ENCODE measurements at places on chromosomes 6 and 20.

DNA sequence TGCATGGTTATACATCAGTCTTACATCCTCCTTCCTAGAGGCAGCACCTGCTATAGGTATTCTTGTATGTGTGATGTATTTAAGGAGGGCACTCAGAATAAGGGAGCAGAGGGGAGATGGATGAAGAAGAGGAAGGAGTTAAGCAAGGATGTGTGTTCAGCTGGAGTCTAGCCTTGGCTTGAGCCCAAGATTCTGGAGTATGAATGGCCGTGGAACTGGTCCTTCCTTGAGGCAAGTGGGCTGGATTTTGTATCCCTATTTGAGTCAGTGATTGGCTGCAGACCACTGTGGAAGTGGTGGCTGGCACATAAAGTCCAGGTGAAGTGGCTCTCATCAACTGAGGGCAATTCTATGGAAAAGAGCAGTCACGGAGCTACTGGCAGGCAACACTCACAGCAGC lies 112.0 kb upstream of the RNF24 start:
- no peak for DNase-seq

- no peak for DNase-seq
Observed at GRCh38 chr6:14857501-14857900, 388.4 kb upstream of the JARID2 start.

DNA sequence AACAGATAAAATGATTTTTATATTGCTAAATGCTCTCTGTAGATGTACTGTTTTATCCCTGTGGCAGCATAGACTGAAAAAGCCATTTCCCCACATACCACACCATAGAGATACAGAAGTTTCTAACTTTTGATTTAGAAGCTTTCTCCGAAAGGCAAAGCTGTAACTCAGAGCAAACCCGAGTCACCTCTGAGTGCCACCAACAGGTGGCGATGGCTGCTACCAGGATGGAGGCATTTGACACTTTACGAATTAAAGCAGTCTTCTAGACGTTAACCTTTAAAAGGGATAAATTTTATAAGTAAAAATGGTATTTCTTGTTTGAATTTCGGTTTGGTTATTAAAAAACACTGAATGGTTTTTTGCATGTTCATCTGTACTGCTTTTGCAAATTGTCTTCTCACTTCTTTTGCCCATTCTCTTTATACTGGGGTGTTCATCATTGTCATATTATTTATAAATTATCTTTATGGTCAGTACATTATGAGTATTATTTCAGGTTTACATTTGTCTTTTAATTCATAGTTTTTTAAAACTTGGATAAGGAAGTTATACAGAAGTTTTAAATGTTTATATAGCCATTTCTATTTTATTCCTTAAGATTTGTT lies 201.0 kb upstream of the CEP162 start:
- no peak for DNase-seq

DNA sequence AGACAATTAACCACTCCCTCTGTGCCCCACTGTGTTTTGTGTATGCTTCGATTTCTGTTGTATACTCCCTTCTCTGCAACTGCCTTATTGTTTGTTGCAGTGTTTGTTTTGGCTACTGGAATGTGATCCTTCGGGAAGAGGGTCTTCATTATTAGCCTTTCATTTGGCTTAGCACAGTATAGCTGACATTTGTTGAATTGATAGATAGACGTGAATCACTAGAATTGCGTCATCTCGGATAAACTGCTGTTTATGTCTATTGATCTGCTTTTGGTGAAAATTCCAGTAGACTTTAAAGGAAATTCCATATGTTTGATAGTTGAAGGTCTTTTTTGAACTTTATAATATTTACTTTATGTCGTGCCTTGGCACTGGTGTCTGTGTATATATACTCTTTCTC lies 189.9 kb upstream of the EYA4 start:
- no peak for DNase-seq

DNA sequence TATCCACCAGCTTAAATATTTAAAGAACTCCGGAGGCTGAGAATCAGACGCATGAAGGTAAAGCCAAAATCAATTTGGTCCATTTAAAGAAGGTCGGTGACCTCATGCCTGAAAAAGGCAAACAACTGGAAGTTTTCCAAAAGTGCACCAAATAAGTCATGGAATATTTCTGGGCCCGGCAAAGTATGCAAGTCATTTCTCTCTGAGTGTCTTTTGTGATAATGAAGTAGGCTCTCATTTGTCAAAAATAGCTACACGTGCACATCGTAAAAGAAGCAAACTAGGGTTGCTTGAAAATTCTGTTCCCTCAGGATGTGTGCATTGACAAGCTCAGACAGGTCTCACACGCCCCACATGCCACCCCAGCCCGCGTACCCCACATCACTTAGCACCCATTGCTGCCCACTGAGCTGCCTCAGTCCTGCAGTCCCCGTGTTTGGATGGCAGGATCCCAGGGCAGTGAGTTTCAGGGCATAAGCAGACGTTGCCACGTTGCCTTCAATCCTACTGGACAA lies 20.5 kb upstream of the PYGB start:
- no peak for DNase-seq

GRCh38 chr20:51402201-51402600 lies 140.3 kb downstream of the NFATC2 start:
- no peak for DNase-seq

DNA sequence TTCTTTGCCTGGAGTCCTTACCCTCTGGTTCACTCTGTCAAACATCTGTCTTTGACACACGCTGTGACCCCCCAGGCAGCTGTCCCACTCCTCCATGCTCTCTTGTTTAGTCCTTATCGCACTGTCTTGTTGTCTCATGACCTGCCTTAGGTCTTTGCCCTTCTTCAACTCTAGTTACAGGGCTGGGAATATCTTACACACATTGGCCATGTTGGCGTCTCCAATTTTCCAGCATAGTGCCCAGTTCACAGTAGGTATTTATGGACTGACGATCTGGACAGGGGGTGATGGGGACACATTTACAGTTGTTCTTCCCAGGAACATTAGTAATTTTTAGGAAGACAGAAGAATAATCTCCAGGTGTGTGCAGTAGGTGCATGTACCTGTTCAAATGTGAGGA lies 129.7 kb upstream of the SLC22A16 start:
- no peak for DNase-seq

- DNase-seq, result no peak
Observed at GRCh38 chr20:62752181-62752670, 43.6 kb downstream of the NTSR1 start.

GRCh38 chr20:21302664-21303060 lies 469 bp upstream of the XRN2 start:
- DNase-seq, result no peak

- DNase-seq, result no peak
Observed at GRCh38 chr6:32439139-32439538, 548 bp upstream of the HLA-DRA start.

- no peak for DNase-seq
Observed at GRCh38 chr6:819122-819521, 126.2 kb upstream of the EXOC2 start.

- DNase-seq, result no peak
Observed at GRCh38 chr6:83908813-83909212, 49.3 kb downstream of the CYB5R4 start.

- DNase-seq, result no peak
Observed at GRCh38 chr6:19210849-19211590, 626.1 kb upstream of the ID4 start.

DNA sequence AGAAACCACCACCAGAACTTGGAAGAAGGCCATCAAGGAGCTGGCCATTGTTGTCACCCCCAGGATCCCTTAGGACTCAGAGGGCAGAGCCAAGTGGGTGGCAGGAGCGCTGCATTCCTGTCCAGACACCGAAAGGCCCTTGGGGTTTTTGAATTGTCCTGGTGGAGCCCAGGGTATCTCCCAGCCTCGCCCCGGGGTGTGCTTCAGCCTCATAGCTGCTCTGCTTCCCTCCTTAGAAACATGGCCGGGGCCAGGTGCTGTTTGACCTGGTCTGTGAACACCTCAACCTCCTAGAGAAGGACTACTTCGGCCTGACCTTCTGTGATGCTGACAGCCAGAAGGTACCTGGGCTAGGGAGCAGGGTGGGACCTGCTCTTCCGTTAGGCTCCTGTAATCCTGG lies 23.2 kb downstream of the EPB41L1 start:
- DNase-seq, result no peak

GRCh38 chr20:56359212-56360132 lies 698 bp downstream of the FAM210B start:
- DNase-seq, result no peak

GRCh38 chr20:34621383-34622367 lies 55.2 kb downstream of the PIGU start:
- DNase-seq, result no peak

DNA sequence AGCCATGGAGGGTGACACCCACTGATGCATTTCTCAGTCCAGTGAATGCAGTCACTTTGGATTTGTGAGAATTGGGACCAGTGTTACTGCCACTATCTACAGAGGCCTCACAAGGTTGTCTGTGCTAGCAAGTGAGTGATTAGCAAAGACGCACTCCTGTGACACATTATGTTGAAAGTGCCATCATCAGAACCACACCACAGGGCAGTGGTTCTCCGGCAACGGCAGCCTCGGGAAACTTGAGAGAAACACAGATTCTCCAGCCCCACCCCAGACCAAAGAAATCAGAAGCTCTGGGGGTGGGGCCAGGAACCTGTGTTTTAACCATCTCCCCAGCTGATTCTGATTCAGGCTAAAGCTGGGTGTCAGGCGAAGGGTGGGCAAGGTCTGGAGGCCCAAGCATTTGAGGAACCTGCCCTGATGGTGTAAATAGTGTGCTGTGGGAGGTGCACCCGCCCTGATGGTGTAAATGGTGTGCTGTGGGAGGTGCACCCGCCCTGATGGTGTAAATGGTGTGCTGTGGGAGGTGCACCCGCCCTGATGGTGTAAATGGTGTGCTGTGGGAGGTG lies 39.9 kb downstream of the TMEM242 start:
- no peak for DNase-seq

DNA sequence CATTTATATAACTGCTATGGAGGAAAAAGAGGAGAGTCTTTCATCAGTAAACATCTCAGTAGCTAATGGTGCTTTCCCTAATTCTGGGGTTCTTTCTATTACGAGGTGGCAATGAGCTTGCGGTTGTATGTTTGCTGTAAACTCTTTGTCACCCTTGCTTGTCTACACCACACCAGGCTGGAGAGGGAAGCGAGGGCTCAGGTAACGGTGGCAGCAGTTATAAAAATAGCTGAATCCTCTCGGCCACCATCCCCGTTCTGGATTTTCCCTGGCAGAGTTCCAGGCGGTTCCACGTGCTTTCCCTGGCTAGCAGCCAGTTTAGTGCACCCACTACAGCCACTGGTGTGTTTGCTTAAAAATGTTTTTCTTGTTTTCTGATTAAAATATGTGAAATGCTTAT lies 39.0 kb downstream of the MAS1 start:
- no peak for DNase-seq

GRCh38 chr6:14393910-14394309 lies 276.3 kb downstream of the CD83 start:
- DNase-seq, result no peak

- no peak for DNase-seq
Observed at GRCh38 chr6:25324066-25324762, 45.0 kb downstream of the CARMIL1 start.

DNA sequence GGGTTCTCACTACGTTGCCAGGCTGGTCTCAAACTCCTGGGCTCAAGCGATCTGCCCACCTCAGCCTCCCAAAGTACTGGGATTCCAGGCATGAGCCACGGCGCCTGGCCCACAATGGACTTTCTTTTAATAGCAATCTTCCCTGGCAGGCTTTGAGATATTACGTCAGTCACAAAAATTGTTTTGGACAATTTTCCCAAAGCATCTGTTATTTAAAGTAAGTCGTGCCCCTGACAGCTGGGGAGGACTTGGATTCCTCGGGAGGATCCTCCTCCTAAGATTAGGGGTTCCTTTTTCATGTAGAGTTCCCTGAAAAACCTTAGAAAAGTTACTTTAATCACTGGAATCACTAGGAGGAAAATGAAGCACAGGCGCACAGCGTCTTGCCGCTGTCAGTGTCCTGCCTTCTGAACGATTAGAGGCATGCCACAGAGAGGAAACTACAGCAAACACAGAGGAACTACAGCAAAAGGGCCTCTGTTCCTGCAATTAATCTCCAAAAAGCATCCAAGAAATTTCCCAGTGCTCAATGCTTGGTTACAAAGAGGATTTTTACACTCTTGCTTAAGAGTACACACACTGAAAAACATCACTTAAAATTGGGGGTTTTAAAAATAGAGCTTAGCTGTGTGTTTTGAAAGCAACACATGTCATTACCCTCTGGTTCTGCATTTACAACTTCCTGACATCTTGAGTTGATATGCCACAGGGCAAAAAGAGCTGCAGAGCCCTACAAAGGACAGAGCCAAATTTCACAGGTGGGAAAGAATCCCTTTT lies 4.5 kb downstream of the ACSS1 start:
- DNase-seq, result no peak

DNA sequence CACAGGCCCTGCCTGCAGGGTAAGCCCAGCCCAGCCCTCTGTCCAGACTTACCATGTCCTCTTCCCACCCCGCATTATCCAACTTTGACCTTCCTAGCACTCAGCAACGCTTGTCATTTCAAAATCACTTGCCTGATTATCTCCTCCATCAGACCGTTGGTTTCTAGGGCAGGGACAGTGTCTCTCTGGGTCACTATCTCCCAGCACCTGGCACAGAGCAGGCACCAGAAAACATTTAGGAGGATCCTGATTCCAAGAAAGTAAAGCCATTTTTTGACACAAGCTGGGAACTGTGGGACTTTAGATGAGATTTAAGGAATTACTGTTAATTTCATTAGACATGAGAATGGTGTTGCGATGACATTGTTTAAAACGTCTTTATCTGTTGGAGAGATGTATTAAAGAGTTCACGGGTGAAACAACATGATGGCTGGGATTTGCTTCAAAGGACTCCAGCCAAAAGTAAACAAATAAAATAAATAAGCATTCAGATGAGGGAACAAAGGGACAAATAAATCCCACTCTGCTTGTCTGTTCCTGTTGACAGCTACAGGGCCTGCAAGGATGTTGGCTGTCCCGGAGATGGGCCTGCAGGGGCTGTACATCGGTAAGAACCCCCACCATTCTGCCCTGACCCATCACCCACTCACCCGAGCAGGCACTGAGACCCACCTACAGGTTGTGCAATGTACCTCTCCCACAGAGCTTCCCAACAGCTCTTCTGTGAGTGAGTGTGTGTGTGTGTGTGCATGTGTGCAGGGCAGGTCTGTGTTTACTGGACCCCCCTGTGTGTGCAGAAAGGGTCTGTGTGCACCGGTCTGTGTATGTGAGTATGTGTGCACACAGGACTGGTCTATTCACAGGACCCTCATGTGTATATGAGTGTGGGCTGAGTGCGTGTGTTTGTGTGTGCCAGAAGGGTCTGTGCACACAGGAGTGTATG lies 5.9 kb downstream of the HSPA12B start:
- DNase-seq, result no peak

- DNase-seq, result no peak
Observed at GRCh38 chr6:170227521-170227983, 63.3 kb downstream of the DLL1 start.

- DNase-seq, result no peak
Observed at GRCh38 chr6:143842461-143842901, 657 bp upstream of the LTV1 start.

- DNase-seq, result no peak
Observed at GRCh38 chr6:21398741-21399325, 194.7 kb upstream of the SOX4 start.
